ENCODE measurements at places on chromosomes 4 and X.

GRCh38 chr4:19164334-19164733 is 1087.4 kb upstream of the SLIT2 start:
- no peak for DNase-seq

DNA sequence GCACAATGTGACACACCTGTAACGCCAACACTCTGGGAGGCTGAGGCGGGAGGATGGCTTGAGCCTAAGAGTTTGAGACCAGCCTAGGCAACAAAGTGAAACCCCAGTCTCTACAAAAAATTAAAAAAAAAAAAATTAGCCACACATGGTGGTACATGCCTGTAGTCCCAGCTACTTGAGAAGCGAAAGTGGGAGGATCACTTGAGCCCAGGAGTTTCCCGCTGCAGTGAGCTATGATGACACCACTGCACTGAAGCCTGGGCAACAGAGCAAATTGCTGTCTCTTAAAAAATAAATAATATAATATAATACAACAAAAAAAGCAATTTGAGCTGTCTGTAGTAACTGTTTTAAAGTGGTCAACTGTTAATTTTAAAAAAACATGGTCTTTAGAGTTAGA is 13.2 kb downstream of the SPOCK3 start:
- no peak for DNase-seq

DNA sequence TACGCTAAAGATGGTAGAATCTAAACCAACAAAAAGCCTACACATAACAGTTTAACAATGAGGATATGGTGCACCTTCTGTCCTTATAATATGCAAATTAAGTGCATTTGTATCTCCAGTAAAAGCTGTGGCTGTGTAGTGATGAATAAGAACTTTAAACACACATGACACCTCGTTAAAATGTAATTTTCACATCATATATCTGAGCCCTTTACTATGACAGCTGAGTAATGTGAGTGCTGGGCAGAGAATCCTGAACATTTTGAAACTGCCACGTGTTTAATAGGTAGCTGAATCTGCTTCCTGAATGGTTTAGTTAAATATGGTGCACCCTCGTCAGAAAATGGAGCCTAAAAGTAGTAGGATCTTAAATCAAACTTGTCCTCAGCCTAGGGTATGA is 540.8 kb downstream of the ADGRL3 start:
- DNase-seq: no peak

DNA sequence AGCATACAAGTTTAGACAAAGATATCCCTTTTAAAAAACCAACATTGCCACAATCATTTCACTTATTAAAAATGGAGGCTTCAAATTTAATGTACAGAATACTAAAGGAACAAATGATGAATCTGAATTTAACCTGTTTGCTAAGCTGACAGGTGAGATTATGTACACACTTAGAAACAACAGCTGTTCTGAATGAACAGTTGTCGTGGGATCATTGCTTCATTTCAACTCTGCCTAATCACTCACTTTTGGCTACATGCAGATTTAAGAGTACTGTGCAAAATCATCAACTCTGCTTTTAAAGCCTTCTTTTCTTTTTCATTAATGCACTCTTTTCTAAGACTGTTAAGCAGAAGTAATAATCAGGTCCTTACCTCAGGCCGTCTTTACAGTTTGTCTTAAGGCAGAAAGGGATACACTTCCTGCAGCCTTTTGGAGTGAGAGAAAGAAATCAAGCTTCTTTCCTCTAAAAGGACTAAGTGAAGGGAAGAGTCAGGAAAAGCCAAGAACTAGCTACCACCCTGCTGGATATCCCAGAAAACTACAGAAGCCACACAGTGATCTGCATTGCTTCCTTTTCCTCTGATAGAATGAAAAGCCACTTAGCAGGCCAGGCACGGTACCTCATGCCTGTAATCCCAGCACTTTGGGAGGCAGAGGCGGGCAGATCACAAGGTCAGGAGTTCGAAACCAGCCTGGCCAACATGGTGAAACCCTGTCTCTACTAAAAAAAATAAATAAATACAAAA is 54.7 kb upstream of the NPNT start:
- no peak for DNase-seq

DNA sequence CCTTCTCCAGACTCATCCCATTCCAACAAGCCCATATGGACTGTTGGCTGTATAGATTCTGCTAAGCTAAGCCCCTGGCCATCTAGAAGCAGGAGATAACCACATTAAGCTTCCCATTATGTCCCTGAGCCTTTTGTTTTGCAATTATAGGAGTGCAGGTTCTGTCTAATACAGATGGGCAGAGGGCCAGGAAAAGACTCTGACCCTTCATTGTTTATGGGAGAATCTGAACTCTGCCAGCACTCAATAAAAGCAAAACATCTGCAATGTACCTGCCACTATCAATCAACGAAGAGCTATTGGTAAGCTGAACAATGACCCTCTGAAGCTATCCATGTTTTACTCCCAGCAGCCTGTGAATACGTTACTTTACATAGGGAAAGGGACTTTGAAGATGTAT is 207.3 kb upstream of the CLNK start:
- no peak for DNase-seq

DNA sequence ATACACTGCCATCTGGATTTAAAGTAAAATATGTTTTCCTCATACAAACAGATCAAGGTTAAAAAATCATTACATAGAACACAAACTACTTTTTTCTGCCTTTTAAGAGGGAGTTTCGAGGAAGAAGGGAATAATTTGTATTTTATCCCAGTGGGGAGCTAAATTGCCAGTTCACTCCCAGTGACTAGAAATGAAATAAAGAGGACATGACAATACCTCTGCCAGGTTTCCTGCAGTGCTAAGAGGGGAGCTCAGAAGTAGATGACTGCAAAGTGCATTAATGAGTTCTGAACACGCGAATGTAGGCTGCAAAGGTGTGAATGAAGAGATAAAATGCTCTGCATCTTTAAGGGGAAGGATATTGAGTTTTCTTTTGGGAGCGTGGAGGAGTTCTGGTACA is 69.7 kb downstream of the SRPX start:
- DNase-seq: no peak

GRCh38 chr4:55754754-55755350 is 64.7 kb upstream of the EXOC1L start:
- DNase-seq: no peak

GRCh38 chrX:56764975-56765791 is 36.1 kb downstream of the NBDY start:
- no peak for DNase-seq

- no peak for DNase-seq
Measured at GRCh38 chrX:107610667-107611066, 17.6 kb upstream of the PRPS1 start.

DNA sequence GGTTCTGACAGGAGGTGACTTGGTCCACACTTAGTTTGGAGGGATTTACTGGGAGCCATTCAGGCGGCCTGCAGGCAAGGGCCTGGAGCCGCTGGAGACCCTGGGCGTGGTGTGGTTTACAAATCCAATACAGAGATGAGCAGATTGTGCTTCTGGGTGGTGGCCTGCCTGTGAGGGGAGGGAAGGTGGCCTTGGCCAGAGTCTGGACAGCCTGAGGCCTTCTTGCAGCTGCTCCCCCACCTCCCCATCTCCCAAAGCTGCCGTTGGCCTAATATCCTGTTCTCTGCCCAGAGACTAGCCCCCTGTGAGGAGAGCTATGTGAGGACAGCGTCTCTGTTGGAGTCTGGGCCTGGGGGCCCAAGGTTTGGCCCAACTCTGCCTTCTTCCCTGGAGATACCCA is 163.9 kb upstream of the MAMLD1 start:
- no peak for DNase-seq

DNA sequence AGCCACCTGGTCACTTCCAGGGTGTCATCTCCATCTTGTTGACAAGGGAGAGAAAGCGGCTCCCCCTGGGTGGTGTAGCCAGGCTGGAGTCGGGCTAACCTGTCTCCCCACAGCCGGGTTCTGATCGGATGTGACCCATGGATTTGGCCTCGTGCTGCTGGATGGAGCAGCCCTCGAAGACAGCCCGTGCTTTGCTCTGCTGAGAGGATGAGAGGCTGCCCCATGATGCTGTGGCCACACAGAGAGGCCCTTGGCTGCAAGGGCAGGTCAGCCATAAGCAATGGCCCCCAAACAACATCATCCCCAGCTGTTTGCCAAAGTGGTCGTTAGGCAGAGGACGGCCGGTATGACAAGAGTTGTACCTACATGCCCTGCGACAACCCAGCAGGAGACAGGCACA is 106.6 kb downstream of the HMX1 start:
- no peak for DNase-seq

DNA sequence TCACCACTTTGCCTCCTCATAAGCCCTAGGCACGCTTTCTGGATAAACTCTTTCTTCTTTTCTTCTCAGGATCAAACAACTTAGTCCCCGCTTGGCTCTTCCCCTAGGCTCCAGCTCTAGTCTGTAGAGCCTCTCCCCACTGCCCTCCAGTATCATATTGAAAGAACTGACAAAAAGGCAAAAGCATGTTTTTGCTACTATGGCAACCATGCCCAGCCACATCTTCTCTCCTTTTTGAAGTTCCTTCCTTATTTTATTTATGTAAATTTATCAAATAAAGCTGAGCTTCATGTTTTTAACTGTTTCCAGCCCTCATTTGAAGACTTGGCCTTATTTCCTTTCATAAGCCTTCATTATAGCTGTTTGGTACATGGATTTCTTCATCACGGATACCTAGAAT is 86.0 kb upstream of the LIMCH1 start:
- DNase-seq: no peak
